ENCODE measurements at places on chromosomes 4 and X.

- DNase-seq = no peak
These were observed 1.2 kb downstream of the ATP6AP1 start for GRCh38 chrX:154429711-154430110.

- no peak for DNase-seq
These were observed 49.3 kb upstream of the PGRMC1 start for GRCh38 chrX:119186763-119187162.

GRCh38 chrX:68763481-68763880 is 65.3 kb upstream of the EFNB1 start:
- no peak for DNase-seq

- no peak for DNase-seq
These were observed 504.8 kb downstream of the INPP4B start for GRCh38 chr4:142341268-142341667.
